ENCODE measurements at places on chromosomes 11 and 22.

- no peak for DNase-seq
Observed at GRCh38 chr11:75873417-75874221, 58.6 kb downstream of the UVRAG start.

- no peak for DNase-seq
Observed at GRCh38 chr11:83666149-83666548, 380.0 kb upstream of the CCDC90B start.

DNA sequence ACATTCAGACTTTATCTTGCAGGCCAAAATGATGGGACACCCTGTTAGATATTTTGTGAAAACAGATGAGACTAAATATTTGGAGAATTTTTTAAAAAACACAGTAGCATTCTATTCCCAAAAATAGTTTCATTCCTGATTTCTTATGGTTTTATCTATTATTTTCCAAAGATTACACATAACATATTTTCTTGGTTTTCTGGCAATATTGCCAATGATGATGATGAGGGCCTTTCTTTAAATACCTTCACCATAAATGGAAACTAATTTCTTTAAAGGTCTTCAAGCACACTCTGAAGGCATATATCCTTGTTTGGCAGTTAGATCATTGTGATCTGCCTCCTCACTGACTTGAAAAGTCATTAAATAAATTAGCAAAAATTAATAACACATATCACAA is 522.3 kb upstream of the LUZP2 start:
- DNase-seq, result no peak

GRCh38 chr11:75562048-75562835 is at the start of gene SERPINH1:
Gene SERPINH1 (plus strand): TSS chr11:75562253. CDS start chr11:75566350, 4,097 bp downstream.
- DNase-seq, result no peak

DNA sequence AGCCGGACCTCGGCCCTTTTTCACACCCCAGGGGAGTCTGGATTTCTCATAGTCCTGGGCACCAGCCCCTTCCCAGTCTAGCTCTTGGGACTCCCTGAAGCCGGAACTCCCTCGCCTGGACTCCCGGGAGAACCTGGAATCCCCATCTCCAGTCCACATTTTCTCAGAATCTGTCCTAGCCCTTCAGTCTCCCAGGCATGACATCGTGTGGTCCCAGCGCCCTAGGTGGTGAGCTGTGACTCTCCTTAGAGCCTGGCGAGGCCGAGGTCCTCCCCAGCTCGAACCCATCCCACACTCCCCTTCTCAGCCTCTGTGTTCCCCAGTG is 673 bp upstream of the DUSP18 start:
- DNase-seq, result no peak

GRCh38 chr11:111748035-111748804 is 18.0 kb downstream of the PPP2R1B start:
- no peak for DNase-seq

DNA sequence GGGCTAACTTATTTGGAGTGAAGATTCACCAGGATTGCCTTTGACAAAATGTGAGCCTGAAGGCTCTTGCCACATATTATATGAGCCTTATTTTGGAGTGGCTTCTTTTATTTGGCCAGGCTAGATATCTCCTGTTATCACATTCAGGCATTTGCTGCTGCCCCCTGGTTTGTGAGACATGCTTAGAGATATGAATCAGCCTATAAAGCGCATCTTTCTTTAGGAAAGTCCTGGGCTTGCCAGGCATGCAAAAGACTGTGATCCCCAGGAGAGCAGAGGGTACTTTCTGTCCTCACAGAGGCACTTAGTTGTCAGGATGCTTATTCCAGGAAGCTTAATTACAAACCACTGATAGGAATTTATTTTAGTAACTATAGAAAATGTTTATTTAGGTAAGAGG is 333.3 kb downstream of the FAT3 start:
- no peak for DNase-seq

DNA sequence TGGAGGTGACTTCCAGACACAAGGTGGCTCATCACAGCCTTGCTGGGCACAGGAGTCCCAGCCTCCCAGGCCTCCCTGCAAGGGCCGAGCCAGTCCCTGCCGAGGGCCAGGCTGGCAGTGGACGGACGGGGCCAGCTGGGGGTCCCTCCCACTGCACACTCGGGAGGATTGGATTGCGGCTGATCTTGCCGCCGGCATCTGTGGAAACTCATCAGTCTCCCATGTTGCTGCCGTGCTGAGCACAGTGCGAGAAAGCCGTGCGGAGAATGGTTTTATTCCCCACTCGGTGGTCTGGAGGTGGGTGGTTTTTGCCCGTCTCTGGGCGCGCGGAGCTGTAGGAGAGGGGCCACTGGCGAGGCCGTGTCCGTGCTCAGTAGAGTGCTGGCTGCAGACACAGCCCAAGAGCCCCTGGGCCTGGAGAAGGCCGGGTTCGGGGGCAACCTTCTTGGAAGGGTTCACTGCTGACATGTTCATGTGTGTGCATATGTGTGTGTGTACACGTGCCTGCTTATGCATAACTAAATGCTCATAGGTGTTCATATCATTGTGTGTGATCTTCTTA is 1246.4 kb downstream of the BRD1 start:
- no peak for DNase-seq

DNA sequence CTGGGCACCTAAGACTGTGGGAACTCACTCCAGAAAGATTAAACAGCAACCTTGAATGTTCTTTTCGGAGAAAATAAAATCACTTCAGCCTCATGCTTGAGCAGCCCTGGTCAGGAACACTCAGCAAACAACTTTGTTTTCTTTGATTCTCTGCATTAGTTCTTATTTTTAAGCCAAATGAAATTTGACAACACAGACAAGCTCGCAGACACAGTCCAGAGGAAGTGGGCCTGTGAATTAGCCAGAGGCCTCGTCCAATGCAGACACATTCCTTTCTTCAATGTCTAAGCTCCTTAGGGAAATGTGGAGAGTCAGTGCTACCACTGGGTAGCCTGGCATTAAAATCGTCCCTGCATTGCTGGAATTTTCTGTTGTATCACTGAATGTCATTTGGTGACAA is 62.9 kb upstream of the CSNK2A3 start:
- DNase-seq, result no peak

All from NCI-H1694 treated with DMSO at 0.1 percent for 48 hours (cell line).